ENCODE measurements at places on chromosomes 1 and 21.

- DNase-seq = no peak
Measured at GRCh38 chr1:53608071-53608470, 130.9 kb downstream of the GLIS1 start.

DNA sequence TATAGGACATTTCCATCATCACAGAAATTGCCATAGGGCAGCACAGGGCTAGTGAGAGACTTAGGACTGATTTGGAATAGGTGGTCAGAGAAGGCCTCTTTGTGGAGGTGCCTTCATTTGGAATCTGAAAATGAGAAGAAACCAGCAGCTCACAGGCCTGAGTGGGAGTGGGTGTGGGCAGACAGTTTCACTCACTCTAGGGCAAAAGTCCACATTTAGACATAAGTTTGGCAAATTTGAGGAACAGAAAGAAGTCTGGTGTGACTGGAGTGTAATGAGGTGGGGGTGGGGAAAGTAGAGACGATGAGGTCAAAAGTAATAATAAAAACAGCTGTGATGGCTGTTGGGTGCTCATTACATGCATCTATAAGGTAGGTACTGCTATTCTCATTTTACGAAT is 22.4 kb upstream of the BCAR3 start:
- no peak for DNase-seq

DNA sequence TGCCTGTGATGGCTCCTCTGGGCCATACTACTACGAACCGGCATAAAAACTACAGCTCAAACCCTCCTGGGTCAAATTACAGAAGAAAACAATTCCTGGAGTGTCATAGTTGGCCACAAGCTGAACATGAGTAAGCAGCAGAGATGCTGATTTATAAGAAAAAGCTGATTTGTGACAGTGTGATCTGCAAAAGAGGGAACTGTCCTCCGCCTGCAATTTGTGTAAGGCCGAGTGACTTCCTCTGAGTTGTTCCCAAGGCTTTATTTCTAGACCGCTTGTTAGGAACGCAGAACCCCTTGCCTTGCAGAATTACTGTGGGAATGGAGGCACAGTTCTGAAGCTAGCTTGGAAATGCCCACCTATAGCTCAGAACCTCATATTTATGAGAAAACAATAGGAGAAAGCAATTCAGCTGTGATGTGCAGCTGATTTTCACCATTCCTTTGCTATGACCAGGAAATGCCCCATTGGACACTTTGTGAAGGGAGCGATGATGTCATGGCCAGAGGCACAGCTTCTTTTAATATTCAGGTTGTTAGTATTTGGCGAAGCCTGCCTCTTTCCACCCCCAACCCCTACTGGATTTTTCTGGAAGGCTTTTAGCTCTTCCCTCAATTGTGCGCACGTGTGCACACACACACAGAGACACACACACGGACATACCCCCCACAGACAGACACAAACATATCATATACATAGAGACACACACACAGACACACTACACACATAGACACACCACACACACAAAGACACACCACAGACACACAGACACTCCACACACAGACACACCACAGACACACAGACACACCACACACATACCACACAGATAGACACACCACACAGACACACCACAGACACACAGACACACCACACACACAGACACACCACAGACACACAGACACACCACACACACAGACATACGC is 47.6 kb downstream of the IER5 start:
- DNase-seq = no peak

DNA sequence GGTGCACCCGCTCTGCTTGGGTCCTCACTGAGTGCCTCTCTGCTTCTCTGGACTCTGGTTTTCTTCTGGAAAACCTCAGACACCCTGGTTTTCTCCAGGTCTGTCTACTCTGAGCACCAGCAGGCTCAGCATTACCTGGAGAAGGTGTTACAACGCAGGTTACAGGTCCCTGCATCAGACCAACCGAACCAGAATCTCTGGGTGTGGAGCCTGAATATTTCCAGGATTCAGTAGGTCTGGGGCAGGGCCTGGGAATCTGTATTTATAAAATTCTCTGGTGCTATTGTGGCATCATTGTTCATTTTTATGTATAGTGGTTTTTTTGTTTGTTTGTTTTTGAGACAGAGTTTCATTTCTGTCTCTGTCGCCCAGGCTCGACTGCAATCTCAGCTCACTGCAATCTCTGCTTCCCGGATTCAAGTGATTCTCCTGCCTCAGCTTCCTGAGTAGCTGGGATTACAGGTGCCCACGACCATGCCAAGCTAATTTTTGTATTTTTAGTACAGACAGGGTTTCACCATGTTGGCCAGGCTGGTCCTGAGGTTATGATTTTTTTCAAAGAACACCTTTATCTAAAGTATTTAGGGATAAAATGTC is 1.5 kb upstream of the SLC30A2 start:
- no peak for DNase-seq

DNA sequence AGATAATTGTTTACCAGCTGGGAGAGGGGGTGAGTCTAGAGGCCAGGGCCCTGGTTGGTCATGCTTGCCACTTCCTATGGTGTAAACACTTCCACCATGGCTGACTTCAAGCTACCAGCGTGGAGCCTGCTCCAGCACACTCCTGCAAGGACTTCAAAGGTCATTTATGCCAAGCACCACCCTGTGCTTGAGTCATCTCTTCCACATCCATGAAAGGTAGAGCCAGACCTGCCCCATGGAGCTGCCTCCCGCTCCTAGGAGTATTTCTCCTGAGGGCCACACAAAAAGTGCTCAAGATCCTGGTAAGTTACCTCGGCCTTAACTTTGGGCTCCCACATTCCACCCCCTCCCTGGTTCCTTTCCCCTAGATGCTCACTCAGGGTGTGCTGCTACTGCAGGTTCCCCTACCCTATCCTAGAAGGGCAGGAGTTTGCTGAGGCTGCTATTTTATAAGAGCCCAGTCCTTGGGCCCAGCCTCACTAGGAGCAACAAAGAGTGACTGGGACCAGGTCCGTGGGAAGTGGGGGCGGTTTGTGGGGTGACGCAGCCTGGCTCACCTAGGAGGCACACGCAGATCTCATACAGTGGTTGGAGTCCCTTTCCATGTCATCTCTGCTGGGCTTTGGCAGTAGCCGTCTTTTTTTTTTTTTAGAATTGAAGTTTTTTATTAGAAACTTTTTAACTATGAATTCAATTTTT is 2.4 kb downstream of the RAB7B start:
- no peak for DNase-seq

DNA sequence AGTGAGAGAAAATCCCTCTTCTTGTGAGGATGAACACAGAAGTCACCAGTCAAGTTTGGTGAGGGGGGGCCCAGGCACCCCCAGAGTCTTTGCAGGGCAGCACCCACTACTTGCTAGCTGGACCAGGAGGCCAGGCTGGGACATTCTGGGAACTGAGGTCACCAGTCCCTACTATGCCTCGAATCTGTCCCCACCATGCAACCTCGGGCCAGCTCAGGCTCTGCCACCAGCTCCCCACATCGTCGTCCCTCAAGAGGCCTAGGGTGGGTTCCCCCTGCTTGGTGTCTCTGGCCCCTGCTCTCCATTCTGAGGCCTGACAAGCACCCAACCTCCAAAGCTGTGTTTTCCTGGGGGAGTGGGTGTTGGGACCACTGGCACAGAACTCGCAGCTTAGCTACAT is 22.2 kb upstream of the ZNF678 start:
- DNase-seq = no peak
